ENCODE measurements at places on chromosomes 16 and 17.

- peak; percentile 40 for DNase-seq
Observed at GRCh38 chr16:566475-567372, at the start of gene NHLRC4. Gene NHLRC4 (plus strand): TSS chr16:567005. CDS start chr16:568048, 1,043 bp downstream.

GRCh38 chr17:1931844-1932579, 93.1 kb downstream of the RTN4RL1 start:
- no peak for DNase-seq

- DNase-seq: no peak
Observed at GRCh38 chr17:78821961-78822360, 18.7 kb downstream of the USP36 start.

GRCh38 chr16:49995720-49996119, 29.3 kb upstream of the CNEP1R1 start:
- no peak for DNase-seq

GRCh38 chr17:32335687-32336086, 6.3 kb downstream of the C17orf75 start:
- no peak for DNase-seq

Measured in activated CD4-positive, alpha-beta T cell treated with anti-CD3 and anti-CD28 coated beads, Interleukin-2, amount 50 U/mL, for 1 hour (primary cell).